Activated T-helper 9 cell treated with anti-CD3 and anti-CD28 coated beads, Interleukin-2, amount 50 U/mL, for 16 hours (primary cell): ENCODE measurements at places on chromosomes 2 and 18.

DNA sequence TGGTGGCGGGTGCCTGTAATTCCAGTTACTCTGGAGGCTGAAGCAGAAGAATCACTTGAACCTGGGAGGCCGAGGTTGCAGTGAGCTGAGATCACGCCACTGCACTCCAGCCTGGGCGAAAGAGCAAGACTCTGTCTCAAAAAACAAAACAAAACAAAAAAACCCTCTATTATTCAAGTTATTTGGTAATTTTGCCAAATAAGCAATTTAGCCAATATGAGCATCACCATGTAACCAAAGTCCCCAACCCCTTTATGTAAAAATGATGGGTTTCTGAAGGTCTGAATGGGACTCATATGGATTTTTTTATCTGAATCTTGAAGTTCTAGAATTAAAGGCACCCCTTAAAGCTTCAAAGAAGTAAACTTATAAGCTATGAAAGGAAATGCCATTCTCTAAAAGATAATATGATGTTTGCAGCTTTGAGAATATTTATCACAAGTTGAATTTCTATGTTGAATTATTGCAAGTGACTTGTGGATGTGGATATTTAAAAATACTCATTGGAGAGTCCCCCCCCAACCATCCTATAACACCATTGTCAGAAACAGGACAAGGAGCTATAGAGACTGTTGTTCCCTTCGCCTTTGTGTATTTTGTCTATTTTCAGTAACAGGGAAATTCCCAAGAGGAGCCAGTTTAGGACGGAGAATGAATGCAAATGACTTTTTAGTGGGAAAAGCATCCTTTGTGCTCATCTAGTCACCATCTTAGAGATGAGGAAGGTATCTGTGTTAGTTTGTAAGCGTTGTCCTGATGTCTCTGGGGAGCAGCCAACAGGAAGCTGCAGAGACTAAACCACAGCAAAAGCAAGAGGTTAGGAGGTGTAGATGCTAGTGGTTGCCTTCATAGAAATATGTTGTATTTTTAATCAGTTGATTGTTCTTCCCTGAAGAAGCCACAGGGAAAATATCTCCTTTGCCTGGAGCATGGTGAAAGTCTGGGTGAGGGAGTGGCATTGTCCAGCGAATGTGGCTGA, 68.3 kb downstream of the TET3 start:
- no peak for DNase-seq

DNA sequence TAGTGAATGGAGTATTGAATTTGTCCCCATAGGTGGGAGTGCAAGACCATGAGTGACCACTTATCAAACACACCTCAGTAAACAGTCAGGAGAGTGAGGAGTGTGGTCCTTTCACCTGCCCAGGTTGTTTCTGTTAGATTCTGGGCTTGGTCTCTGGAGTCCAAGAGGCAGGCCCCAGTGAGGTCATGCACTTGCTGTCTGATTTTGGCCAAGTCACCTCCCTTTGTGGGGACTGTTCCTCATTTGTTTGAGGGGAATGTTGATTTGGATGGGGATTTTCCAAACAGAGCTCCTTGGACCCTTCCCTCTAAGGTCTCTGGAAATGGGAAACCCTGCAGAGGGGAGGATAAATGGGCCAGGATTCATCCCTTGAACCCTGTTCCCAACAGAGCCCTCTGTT, 7.3 kb downstream of the IL1RN start:
- no peak for DNase-seq

- DNase-seq = no peak
These were observed 54.7 kb upstream of the RIOK3 start for GRCh38 chr18:23398401-23398800.

DNA sequence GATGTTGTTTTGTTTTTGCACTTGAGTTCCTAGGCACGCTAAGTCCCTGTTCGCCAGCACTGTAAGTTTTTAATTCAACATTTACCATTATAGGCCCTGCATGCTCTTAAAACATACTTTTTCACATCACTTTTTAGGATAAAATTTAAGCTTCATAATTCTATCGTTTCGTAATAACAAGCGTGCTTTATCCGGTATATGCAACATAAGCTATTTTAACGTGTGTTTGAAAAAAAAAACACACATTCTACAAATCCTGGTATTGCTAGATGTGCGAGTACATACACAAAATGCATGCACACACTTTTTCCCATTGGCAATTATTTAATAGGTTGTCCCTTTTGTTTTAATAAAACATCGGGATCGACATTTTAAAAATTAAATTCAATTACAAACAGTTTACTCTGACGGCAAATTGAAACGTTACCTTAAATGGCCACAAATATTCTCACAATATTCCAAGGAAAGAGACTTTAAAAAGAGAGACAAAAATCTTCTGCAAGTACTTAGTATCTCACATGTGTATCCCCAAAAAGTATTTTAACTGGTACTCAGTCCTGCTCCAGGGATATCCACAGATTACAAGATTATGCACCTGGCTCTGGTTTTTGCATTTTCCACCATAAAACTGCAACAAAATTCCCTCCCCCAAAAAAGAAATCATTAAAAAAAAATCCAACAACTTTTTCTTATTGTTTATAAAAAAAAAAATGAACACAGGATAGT, 1.0 kb upstream of the TCF4 start:
- DNase-seq = no peak

GRCh38 chr2:187187519-187187918, 260.5 kb downstream of the CALCRL start:
- no peak for DNase-seq

GRCh38 chr2:180655393-180655792, 325.0 kb upstream of the UBE2E3 start:
- DNase-seq = no peak

DNA sequence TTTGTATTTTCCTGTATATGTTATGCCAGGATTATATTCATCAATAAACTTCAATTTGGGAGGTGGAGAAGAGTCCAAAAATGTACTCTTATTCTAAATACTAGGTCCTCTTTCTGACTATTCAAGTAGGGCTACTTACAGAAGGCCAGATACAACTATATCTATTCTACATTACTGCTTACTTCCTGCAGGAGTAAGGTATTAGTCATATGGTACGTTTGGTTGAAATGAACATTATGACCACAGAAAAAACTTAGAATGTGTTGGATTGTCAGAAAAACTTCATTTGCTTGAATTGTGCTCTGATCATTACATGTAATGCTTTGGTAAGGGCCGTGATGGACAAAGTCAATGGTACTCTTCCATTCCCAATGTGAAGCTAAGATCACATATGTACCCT, 35.0 kb downstream of the STAT4 start:
- DNase-seq = no peak

DNA sequence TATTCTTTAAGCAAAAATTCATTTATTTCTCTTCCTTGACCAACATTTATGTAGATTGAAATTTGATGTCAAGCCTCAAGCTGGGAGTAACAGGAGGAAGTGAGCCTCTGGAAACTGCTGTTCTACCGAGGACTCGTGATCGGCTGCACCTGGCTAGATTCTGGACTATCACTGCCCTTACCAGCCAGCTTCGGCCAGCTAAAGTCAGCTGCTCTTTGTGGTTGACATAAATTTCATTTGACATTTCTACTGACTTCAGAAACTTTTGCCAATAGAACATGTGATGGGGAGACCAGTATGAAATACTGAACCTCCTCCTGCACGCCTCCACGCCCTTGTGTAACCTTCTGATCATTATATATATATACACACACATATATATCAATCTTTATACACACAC, 74.2 kb upstream of the RGPD5 start:
- no peak for DNase-seq

DNA sequence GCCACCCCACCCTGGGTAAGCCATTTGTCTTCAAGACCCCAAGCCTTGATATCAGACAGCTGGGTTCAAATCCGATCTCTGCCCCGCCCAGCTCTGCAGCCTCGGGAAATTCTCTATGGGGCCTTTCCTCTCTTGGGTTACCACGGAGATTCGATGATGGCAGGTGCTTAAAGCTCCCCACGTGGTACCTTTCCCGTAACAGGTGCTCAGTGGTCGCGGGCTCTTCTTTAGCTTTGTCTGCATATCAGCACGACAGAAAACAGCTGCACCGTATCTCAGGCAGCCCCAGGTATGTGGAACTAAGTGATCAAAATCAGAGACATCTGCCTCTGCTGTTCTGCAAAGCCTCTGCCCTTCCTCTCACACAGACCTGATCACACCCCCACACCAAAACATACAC, 37.4 kb downstream of the TTC32 start:
- no peak for DNase-seq

- DNase-seq = no peak
These were observed 46.3 kb downstream of the EMX1 start for GRCh38 chr2:72963423-72964145.

DNA sequence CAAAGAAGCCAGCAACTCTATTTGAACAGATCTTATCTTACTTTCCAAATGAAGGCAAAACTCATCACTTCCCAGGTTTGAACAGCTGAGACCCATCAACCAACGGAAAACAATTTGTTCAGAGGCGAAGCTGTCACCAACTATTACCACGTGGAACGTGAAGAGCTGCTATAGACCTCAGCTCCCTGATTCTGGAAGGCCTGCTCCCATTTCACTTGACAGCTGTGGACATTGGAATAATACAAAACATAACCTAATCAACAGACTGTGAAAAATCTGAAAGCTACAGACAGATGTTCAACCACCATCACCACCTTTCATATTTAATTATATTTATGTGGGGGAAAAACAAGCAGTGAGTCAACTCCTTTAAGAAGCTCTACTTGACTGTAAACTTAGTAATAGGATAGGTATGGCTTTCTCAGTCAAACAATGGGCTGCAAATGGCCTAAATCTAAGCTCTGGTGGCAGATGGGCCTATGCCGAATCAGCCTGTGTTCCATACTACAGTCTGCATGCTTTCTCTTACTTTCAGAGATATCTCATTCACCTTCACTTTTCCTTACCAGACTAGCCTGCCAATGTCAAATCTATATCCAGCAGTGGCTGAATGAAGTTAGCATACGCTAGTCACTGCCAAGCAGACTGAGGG, 896.4 kb downstream of the TDRD15 start:
- DNase-seq = no peak

- no peak for DNase-seq
These were observed 5.0 kb upstream of the OTOS start for GRCh38 chr2:240145461-240145860.

- DNase-seq = no peak
These were observed 93.7 kb upstream of the ID2 start for GRCh38 chr2:8587920-8588830.

DNA sequence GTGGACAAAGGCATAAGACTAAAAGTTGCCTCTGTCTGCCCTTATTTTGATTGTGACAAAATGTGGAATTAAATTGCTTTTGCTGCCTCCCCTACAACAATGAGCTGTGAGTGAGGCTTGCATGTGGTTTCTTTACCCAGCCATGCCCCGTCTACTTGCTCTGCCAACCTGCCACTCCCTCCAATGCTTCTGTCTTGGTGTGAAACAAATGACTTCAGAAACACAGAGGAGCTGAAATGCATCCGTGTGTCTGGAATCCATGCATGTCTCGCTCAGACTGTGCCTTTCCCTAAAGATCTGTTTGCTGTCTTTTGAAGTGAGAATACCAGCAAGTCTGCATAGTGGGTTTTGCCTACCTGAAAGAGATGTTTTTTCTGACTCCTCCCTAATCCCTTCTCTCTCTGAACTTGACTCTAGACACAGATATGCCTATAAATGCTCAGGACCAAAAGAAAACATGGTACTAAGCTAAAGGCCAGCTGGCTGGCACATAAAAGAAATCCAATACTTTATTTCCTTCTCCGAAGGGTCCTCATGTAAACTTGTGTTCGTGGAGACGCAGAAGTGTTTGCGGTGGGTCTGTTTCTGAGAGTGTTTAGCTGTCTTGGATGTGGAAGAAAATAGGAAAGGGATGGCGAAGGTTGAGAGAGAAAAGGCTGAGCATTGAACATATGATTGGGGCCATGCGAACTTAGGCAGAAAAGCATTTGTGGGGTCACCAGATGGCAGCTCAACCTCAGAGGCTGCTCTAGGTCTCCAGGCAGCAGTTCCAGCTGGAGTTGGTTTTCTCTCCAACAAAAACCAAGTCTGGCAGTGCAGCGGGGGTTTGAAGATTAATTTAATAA, 120.5 kb downstream of the CCBE1 start:
- no peak for DNase-seq
